ENCODE measurements at places on chromosomes 7 and 10.

DNA sequence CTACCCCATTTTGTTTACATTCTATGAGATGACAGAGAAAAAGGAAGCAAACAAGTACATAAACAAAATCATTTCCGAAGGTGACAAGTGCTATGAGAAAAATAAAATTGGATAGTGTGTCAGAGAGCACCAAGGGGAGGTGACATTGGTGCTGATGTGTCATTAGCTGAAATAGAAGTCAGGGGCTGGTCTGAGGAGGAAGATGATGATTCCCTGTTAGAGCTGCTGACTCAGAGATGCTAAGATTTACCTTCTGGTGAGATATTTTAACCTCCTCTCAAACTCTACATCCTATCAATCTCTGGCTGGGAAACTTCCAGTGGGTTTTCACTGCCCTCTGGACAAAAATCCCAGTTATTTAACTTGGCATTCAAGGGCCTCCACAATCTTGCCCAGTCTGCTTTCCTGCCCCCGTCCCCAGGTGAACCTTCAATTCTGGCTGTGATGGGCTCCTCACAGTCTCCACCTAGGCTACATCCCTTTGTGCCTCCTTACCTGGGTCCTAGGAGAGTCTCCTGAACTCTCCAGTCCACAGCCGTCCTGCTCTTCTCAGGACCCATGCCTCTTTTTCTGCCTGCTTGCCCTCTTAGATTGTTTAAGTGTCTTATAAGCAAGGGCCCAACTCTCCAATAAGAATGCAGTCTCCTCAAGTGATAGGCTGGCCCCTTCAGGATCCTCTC, 26.6 kb downstream of the DUSP5 start:
- DNase-seq, result no peak

DNA sequence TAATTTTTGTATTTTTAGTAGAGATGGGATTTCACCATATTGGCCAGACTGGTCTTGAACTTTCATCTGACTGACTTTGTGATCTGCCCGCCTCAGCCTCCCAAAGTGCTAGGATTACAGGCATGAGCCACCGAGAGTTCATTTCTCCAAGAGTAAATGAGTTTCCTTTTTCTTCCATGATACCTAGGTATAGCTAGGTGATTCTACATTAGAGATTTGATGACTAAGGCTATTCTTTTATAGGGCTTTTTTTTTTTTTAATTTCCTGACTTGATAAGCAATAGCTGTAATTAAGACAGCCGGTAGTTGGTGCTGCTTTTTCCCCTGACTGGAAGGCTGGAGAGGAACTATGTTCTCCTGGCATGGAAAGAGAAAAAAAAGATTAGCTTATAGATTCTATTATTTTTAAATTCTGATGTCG, 3.3 kb downstream of the PTPN12 start:
- DNase-seq, result no peak

- DNase-seq, result no peak
Observed at GRCh38 chr10:49284356-49284755, 14.6 kb upstream of the C10orf71 start.

- no peak for DNase-seq
Observed at GRCh38 chr7:27689150-27689549, 26.5 kb upstream of the HIBADH start.

GRCh38 chr10:125726914-125727313, 7.4 kb downstream of the EDRF1 start:
- no peak for DNase-seq

Data from mucosa of gallbladder (tissue), 1 donor.